ENCODE measurements at places on chromosomes 11 and 22.

DNA sequence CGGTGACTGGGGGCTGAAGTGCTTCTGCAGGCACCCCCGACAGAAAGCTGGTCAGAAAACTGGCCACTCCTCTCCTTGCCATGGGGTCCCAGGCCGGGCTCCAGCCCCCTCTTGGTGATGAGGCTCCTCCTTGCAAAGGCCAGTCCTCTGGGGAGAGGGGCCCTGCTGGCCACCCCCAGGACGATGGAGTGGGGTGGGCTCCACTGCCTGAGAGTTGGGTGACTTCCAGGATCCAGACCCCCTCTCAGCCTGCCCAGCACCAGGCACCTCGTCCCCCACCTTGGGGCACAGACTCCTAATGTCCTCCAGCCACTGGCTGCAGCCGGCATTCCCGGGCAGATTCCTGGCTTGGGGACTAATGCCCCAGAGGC is 441 bp upstream of the RPS6KA4 start:
- no peak for DNase-seq

- no peak for DNase-seq
These were observed 35.8 kb upstream of the HSD17B12 start for GRCh38 chr11:43644621-43645299.

DNA sequence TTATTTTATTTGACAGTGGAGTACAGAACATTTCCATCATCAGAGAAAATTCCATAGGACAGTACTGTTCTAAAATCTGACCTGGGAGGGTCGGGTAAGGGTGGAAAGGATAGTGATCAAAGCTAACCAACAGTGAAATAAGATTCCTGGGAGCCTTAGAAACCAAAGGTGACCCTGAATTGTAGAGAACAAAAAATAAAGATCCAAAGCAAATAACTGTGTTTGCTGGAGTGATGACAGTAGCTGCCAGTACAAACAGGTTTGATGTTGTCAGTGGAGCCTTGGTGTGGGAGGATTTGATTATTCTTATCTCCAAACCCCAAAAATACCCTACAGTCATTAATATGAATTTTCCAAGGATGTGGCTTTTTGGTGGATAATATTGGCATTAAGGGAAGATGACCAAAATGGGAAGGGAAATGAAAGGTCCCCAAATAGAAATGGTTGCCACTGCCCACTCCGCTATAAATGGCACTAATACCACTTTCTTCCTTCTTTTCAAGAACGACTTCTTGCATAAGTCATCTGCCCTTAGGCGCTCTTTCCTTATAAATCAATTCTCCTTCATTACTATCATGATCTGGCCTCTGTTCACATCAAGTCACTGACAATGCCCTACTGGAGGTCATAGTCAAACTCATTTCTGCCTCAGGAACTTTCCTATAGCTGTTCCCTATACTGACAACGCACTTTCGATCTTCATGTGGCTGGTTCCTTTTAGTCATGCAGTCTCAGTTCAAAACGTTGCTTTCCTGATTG is 44.4 kb downstream of the EHF start:
- no peak for DNase-seq

GRCh38 chr11:109522116-109522755 is 100.2 kb downstream of the C11orf87 start:
- DNase-seq, result no peak

DNA sequence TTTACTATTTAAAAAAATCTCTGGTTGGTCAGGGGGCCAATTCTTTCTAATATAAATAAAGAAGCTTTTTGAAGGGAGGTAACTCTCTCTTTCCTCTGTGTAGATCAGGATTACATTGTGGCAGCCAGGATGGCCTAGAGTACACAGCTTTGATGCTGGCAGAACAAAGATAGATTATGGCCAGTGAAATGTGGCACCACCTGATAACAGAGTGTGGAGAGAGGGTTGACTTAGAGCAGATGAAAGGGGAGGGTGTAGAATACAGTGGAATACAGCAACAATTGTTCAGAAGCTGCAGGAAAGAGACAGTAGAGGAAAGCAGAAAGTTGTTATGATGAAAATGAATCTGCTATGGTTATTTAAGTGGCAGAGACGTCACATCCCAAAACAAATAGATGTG is 99.0 kb downstream of the FAR1 start:
- DNase-seq, result no peak

- no peak for DNase-seq
These were observed 781 bp upstream of the TEF start for GRCh38 chr22:41380993-41381328.
